ENCODE measurements at places on chromosomes 12 and 14.

- DNase-seq: no peak
Measured at GRCh38 chr12:5521456-5522325, 89.8 kb downstream of the NTF3 start.

- no peak for DNase-seq
Measured at GRCh38 chr14:31479027-31479426, 8.8 kb downstream of the GPR33 start.

DNA sequence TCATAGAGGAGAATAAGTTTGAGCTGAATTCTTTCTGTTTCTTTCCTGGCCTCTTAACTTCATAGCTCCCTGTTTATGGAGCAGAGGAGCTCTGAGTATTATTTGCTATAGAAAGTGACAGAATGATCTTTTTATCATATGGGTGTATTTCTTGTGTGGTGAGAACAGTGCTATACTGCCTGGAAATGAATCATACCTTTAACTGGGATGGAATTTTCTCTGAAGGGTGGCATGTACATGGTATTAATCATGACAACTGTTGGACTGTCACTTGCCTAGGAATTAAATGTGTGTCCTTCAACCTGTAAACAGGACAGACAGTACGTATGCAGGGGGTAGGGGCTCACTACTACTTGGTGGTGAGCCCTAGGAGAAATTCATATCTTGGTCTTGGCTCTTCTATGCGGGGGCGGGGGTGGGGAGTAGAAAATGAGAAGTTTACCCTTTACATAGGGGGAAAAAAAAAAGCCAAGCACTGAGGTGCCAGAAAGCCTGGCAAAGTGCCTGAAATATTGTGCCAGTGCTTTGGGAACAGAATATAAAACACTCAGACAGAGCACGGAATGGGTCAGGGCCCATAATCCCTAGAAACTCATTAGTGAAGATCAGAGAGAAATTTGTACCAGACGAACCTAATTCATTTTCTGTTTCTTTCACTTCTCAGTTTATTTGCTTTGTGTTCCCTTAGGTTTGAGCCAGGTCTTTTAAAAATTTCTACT is 33.8 kb downstream of the ARMH4 start:
- no peak for DNase-seq

DNA sequence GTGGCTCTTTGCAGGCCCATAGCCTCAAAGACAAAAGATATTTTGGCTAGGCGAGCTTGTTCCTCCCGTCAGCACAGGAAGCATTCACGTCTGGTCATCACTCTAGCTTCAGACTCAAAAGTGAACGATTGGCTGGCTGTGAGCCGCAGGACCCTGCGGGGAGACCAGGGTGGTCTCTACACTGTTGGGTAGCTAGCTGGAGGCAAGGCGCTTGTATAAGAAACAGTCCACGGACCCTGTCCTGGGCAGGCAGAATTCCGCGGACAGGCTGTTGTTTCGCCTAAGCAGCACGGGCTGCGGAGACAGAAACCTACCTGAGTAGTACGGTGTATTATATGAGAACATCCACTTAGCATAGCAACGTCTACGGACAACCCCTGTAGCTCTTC is 29.6 kb downstream of the WBP11 start:
- no peak for DNase-seq

DNA sequence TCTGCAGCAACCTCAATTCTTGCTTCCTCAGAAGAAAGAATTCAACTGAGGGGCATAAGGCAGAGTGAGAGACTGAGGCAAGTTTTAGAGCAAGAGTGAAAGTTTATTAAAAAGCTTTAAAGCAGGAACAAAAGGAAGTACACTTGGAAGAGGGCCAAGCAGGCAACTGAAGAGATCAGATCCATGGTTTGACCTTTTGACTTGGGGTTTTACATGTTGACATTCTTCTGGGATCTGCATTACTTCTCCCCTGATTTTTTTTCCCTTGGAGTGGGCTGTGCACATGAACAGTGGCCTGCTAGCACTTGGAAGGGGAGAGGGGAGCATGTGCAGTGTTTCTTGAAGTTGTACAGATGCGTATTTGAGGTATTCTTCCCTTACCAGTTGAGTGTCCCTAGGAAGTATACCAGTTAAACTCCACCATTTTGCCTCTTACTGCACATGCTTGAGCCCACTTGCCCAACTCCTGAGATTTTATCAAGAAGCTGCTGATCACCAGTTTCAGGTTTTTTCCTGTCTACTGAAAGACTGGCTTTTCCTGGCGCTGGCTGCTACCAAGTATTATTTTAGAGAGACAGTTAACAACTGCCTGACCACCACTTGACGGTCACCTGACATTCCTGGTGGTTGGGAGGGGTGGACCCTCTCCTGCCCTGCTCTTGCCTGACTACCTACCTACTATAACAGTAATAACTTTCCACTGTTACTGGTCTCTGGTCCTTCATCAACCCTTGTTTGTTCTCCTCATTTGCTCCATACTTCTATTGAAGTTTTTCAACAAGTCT is 26.0 kb upstream of the TMTC2 start:
- DNase-seq: no peak

GRCh38 chr12:95002754-95003153 is 743 bp downstream of the NDUFA12 start:
- DNase-seq: no peak

- DNase-seq: no peak
Measured at GRCh38 chr12:72236071-72236705, 36.0 kb upstream of the TRHDE start.

- DNase-seq: no peak
Measured at GRCh38 chr12:15005064-15005463, 32.2 kb downstream of the PDE6H start.

DNA sequence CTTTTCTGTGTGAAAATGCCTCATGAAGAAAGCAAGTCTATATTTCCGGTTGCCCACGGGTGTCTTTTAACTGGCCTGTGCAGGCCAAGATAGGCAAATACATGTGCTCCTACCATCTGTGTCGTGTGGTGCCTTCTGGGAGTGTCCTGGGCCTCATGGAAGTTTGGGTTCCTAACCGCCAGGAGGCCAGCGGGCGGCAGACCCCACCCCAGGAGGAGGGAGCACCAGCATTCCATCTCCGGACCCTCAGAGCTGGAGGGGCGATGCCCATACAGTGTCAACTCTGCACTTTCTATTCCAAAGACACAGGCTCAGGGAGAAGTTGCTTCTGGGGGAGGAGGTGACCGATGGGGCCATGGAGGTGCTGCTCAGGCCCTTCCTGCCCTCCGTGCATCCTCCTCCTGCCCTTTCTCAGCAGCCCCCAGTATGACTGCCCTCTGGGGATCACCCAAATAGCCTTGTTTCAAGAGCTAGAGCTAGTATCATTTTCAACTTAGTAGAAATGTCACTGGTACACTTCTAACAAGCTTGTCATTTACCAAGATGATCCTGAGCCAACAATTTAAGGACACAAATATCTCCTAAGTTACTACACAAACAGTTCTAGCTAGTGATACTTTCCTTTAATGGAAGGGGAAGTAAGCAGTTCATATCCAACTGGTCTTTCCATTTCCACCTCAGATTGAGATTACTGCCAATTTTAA is 17.8 kb downstream of the CCDC92 start:
- DNase-seq: no peak

DNA sequence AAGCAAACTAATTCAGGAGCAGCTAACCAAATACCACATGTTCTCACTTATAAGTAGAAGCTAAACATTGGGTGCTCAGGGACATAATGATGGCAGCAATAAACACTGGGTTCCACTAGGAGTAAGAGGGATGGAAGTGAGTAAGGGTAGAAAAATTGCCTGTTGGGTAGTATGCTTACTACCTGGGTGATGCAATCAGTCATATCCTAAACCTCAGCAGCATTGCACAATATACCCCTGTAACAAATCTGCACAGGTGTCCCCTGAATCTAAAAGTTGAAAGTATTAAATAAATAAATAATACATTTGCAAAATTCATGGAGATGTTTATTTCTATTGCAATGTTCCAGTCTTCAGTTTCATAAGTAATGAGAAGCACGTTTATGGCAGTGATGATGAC is 409.8 kb upstream of the FOXG1 start:
- no peak for DNase-seq

DNA sequence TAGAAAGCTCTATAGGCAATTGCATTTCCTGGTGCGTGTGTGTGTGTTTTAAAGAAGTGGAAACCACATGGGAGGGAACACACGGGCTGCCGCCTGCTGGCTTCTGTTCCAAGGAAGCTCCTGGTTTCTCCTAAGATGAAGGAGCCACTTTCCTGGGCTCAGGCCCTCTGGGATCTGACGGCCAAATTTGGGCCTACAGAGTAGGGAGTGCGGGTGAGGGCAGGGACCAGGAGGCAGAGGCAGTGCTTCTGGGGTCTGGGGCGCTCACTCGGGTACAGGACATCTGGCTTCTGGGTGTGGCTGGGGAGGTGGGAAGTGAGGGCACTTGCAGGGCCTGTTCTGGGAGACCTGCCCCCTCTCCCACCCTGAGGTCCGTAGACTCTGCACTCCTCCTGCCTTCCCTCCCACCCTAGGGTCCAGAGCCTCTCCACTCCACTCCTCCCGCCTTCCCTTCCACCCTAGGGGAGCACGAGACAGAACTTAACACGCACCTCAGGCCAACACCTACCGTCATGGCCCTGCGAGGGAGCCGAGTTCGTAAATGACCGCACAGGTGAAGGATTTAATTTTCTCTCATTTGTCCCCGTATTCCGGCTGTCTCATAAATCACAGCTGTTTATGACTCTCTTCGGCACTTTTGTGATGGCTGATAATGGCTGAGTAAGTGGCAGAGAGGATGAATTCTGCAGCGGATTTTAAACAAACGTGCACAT is 127.7 kb downstream of the KIF26A start:
- DNase-seq: no peak

DNA sequence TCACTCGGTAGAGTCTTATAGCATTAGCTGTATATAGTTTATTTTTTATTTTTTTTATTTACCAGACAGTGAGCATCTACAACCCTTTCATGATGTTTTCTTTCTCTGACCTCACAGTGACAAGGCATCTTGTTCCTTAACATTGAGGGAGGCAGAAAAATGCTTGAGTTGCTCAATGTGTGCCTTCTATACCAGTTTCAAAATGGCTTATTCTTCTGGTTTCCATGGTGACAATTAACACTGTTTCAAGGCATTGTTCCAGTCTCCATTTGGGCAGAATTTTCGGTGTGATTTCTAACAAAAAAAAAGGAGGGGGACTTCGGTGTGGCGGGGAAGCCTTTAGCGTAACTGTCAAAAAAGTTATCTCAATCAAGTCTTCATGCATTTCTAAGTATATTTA is 209.7 kb upstream of the NPAS3 start:
- no peak for DNase-seq

DNA sequence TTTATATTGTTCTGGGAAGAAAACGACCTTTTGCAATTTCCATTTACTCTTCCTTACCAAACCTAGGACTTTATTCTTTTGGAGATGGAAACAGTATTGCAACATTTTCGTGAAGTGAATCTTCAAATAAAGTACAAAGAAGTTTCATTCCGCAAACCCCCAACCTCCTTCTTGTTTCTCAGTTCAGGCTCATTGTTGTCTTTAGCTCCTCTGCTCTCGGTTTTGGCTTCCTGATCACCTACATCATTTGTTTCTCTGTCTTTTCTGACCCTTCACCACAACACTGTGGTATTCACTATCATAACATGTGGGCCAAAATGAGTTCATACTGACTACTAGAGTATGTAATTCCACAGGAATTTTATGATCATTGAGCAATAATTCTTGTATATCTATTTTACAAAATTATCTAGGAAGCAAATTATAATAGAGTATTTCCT is 266.8 kb downstream of the ADAMTS20 start:
- no peak for DNase-seq

- DNase-seq: no peak
Measured at GRCh38 chr14:65661865-65662264, 249.3 kb downstream of the FUT8 start.

DNA sequence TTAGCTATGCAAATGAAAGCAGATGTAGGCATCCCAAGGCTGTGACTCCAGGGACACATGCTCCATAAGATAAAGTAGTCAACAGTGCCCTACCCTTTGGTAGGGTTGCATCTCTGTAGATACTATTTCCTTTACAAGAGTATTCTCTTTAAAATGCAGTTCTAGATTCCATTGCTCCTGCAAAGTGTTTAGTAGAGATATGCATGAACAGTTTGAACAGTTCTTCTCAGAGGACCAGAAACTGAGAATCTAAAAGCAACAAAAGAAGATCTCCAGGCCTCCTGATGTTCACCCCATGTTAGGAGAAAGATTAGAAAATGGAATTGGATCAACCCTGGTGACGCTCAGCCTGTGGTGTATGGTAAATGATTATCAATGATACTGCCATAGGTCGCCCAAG is 121.2 kb downstream of the KCNK10 start:
- no peak for DNase-seq

GRCh38 chr14:93749076-93749420 is 39.2 kb downstream of the PRIMA1 start:
- DNase-seq: no peak

GRCh38 chr12:57940052-57940914 is 1.1 kb upstream of the ATP23 start:
- no peak for DNase-seq

DNA sequence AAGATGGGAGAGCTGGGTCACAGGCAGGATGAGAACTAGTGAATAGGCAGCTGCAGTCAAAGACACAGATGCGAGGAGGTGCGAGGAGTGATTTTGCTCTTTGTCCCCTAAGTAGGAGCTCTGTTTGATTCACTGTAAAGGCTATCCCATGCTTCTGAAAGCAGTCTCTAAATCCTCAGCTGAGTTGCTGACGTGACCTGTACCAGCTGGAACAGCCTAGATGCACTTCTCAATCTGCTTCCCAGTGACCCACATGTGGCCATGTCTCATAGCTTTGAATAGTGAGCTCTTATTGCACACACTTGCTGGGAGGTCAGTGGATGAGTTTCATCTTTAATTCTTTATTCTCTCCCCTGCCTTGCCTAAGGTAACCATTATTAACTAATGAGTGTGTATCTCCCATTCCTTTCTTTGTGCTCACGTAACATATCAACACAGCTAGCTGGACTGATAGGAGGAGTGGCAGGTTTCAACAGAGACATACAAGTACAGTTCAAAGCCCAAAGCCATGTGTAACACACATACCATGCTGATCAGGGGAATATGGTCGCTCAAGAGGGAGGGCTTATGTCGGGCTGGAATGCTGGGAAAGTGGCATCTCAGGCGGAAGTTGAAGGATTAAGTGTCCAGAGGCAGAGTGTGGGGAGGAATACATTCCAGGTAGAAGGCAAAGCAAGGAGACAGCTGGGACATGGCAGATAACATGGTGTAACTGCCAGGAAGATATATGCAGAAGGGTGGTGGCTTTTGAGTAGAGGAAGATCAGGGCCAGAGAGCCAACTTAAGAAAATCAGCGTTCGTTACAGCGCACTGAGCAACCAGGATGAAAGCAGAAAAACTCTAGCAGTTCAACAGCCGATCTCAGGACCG is 15.4 kb upstream of the YY1 start:
- no peak for DNase-seq

- no peak for DNase-seq
Measured at GRCh38 chr12:67993143-67993542, 3.9 kb downstream of the IFNG-AS1 start.

DNA sequence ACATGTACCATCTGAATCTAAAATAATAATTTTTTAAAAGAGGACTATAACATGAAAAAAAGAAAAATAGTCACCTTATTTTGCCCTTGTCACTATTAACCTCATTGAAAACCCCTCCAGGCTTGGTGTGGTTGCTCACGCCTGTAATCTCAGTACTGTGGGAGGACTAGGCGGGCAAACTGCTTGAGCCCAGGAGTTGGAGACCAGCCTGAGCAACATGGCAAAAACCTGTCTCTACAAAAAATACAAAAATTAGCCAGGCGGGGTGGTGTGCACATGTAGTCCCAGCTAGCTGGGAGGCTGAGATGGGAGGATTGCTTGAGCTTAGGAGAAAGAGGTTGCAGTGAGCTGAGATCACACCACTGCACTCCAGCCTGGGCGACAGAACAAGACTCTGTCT is 126.3 kb upstream of the KRAS start:
- DNase-seq: no peak

All from right lung (tissue), 10 donors.